ENCODE measurements at places on chromosomes 16 and 17. TPM values are rescaled to one million over a fixed set of nuclear protein-coding genes. Genes with fewer than 3 reads are reported as not detected.

DNA sequence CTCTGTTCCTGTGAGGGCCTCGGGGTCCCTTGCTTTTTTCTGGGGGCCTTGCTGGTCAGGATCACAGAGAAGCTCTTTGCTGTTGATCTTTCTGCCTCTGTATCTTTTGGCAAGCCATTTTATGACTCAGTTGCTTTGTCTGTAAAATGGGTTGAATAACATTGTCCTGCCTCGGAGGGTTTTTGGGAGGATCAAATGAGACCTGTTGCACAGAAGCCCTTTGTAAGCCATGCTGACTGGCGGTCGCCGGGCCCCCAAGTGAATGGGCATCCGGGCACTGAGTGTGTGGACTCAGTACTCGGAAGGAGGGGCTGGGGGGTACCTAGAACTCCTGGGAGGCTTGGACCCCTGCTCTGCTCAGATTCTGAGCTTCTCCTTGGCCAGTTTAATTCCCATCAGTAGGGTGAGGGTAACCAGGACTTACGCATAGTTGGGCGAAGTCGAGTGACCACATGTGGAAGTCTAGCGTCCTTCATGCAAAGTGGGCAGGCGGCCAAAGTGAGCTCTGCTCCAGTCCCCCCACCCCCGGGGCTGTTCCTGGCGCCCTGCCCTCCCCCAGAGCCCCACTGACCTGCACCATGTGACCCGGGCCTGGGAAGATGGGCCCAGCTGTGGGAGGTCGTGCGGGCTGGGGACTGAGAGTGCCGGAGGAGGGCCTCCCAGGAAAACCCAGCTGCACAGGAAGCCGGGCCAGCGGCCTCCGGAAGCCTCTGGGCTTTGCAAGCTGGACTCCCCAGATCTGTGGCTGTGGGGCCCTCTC, 284.0 kb downstream of the SEC14L1 start:
- DNase-seq, result peak; percentile 79
- H3K27me3 ChIP-seq, result no peaks in the 10 kb centered on the region
- H3K27ac ChIP-seq, result peak overlapping the region; percentile 94
- peaks cover 81% of the 10 kb centered on the region for H3K4me1 ChIP-seq
- peak overlapping the region; percentile 43 for H3K4me3 ChIP-seq

- no peak for DNase-seq
- H3K4me3 ChIP-seq, result no peak overlapping the region
- H3K27me3 ChIP-seq, result no peaks in the 10 kb centered on the region
- H3K4me1 ChIP-seq, result no peaks in the 10 kb centered on the region
- no peak overlapping the region for H3K27ac ChIP-seq
- no peaks in the 10 kb centered on the region for H3K36me3 ChIP-seq
These were observed 16.2 kb downstream of the KIF19 start for GRCh38 chr17:74342224-74342623.

DNA sequence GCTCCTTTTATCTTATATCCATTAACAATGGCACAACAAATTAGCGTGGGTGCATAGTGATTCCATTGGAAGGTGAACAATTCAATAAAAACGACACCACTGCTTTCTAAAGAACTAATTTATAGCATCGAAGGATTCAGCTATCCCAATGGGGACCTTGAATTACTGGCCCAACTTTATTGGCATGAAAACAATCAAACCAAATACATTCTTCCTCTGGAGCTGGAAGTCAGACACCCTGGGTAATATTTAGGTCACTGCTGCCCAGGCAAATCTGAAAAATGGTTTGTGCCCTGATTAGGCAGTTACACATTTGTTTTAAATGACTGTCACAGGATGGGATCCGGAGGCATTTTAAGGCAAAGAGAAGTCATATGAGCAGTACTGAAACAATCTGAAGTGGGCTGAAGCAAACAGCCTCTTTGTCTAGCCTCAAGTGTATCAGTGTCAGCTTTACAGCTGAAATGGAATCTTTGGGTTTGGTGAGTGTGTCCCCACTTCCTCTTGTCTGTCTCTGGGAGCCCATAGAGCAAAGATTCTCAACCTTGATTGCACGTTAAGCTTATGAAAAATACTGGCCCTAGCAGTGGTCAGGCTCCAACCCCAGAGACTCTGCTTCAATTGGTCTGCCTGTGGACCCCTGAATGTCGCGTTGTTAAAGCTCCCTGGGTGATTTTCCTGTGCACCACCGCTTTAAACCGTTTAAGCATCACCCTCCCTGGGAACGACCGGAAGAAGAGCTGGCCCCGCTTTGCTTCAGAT, 30.3 kb downstream of the CDK5R1 start:
- no peaks in the 10 kb centered on the region for H3K36me3 ChIP-seq
- H3K4me1 ChIP-seq, result no peaks in the 10 kb centered on the region
- H3K27ac ChIP-seq, result no peak overlapping the region
- DNase-seq, result no peak
- no peaks in the 10 kb centered on the region for H3K27me3 ChIP-seq
- H3K4me3 ChIP-seq, result no peak overlapping the region

- no peaks in the 10 kb centered on the region for H3K27me3 ChIP-seq
- peak overlapping the region; percentile 3 for H3K27ac ChIP-seq
- H3K36me3 ChIP-seq, result no peaks in the 10 kb centered on the region
- H3K4me3 ChIP-seq, result no peak overlapping the region
- H3K4me1 ChIP-seq, result no peaks in the 10 kb centered on the region
These were observed 2.3 kb upstream of the IL4R start for GRCh38 chr16:27311448-27311830.

GRCh38 chr16:80330150-80330549, 210.6 kb upstream of the DYNLRB2 start:
- H3K27me3 ChIP-seq, result no peaks in the 10 kb centered on the region
- H3K27ac ChIP-seq, result no peak overlapping the region
- no peaks in the 10 kb centered on the region for H3K36me3 ChIP-seq
- H3K4me1 ChIP-seq, result no peaks in the 10 kb centered on the region

DNA sequence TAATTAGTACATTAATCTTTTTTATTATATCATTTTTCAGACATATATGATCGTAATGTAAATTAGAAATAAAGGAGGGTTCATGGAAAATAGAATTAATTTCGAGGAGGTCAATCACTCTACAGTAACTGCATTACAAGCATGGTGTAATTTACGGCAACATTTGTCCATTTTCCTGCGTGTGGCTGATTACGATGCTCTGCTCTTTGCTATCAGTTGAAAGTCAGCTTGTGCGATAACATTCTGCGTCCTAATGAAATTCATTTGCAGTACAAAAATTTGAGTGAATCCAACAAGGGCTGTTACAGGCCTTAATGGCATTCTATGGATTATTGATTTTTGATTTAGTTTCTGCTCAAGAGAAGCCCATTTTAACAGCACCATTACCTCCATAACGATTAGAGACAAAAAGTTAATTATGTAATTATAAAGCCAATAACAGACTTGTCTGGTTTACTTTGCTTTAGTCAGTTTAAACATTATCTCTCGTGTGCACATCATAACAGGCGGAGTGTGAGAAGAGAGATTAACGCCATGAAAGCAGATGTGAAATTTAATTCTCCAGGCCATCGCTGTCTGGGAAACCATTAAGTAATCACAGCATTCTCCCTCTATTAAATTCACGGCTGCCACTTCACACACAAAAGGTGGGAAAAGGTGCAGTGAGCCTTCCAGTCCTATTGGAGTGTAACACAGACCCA, 256.4 kb upstream of the IRX3 start:
- no peaks in the 10 kb centered on the region for H3K4me1 ChIP-seq
- no peak overlapping the region for H3K4me3 ChIP-seq
- H3K27me3 ChIP-seq, result no peaks in the 10 kb centered on the region
- no peaks in the 10 kb centered on the region for H3K36me3 ChIP-seq
- H3K27ac ChIP-seq, result no peak overlapping the region

DNA sequence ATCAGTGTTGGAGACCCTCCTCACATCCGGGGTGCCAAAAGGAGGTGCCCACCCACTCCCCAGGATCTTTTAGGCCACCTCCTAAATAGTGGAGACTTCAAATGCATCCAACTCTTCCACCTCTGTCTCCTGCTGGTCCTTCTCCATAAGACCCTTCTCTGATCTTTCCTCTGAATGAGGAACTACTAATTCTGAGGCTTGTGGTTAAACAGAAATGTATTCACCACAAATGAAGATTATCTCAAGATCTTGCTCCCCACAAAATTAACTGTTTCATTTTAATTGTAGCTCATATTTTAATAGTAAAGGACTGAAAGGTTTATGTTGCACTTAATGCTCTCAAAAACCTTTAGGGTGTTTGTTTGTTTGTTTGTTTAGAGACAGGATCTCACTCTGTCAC, 34.1 kb downstream of the TLE7 start:
- H3K36me3 ChIP-seq, result no peaks in the 10 kb centered on the region
- no peaks in the 10 kb centered on the region for H3K27me3 ChIP-seq
- no peak for DNase-seq
- H3K4me3 ChIP-seq, result no peak overlapping the region
- H3K27ac ChIP-seq, result no peak overlapping the region
- H3K4me1 ChIP-seq, result no peaks in the 10 kb centered on the region

GRCh38 chr17:46831573-46832330, 13.3 kb upstream of the WNT3 start:
- no peak for DNase-seq
- no peaks in the 10 kb centered on the region for H3K36me3 ChIP-seq
- no peaks in the 10 kb centered on the region for H3K4me1 ChIP-seq
- H3K27ac ChIP-seq, result no peak overlapping the region

DNA sequence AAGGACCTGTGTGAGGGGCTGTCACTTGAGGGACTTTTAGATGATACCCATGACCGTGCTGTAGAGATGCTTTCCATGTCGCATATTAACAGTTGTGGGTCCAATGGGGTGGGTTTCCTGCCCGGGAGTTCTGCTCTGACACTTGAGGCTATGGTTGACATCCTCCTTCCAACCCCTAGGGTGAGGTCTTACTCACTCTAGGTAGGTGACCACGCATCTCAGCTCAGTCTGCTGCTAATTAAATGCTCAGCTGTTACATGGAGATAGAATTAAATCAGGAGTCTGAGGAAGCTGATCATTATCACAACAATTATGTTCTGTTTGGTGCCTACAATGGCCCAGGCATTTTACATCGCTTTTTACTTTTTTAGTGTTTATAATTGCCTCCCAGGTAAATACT, 40.2 kb downstream of the OSBPL7 start:
- peaks cover 5% of the 10 kb centered on the region for H3K27me3 ChIP-seq
- no peaks in the 10 kb centered on the region for H3K36me3 ChIP-seq
- no peak overlapping the region for H3K4me3 ChIP-seq
- no peak overlapping the region for H3K27ac ChIP-seq
- no peak for DNase-seq

GRCh38 chr17:58537266-58537665, 22.8 kb upstream of the MTMR4 start:
- no peaks in the 10 kb centered on the region for H3K27me3 ChIP-seq
- H3K36me3 ChIP-seq, result no peaks in the 10 kb centered on the region
- DNase-seq, result no peak

DNA sequence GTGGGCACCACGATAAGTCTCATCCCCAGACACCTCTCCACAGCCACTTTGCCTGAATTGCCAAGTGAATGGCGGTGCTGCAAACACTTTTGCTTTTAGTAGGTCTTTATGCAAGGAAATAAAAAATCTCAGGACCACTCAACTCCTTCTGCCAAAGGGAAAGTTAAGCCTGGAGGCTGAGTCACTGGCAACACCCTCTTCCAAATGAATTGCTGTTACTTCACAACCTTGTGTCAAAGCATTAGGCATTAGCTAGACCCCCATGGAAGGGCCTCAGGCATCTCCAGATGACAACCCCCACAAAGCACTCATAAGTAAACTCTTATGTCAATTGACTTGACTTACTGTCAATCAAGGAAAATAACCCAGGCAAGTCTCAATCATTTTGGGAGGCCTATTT, 43.0 kb downstream of the RNF112 start:
- no peak overlapping the region for H3K4me3 ChIP-seq
- H3K4me1 ChIP-seq, result no peaks in the 10 kb centered on the region
- H3K36me3 ChIP-seq, result no peaks in the 10 kb centered on the region
- H3K27ac ChIP-seq, result no peak overlapping the region

DNA sequence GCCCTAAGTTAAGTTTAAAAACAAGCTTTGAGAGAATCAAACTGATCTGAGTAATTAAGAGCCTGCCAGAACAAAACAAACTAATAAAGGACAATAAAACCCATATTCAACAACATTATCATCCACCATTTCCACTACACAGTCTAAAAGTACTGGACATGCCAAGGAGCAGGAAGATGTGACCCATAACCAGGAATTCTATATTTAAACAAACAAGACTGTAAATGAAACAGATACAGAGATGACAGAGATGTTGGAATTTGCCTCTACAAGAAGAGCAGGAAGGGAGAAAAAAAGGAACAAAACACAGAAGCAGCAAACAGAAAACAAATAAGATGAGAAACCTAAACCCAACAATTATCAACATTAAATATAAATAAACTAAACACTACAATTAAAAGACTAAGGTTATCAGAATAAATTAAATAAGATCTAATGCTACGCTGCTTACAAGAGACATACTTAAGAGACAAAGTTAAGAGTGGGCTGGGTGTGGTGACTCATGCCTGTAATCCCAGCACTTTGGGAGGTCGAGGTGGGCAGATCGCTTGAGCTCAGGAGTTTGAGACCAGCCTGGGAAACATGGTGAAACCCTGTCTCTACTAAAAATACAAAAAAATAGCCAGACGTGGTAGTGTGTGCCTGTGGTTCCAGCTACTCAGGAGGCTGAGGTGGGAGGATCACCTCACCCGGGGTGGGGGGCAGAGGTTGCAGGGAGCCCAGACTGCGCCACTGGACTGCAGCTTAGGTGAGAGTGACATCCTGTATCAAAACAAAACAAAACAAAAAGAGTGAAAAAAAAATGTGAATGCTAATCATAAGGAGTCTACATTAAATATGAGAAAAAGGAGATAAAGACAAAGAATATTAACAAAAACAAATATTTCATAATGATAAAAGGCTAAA, 50.6 kb downstream of the CREBBP start:
- H3K4me3 ChIP-seq, result no peak overlapping the region
- no peak for DNase-seq

DNA sequence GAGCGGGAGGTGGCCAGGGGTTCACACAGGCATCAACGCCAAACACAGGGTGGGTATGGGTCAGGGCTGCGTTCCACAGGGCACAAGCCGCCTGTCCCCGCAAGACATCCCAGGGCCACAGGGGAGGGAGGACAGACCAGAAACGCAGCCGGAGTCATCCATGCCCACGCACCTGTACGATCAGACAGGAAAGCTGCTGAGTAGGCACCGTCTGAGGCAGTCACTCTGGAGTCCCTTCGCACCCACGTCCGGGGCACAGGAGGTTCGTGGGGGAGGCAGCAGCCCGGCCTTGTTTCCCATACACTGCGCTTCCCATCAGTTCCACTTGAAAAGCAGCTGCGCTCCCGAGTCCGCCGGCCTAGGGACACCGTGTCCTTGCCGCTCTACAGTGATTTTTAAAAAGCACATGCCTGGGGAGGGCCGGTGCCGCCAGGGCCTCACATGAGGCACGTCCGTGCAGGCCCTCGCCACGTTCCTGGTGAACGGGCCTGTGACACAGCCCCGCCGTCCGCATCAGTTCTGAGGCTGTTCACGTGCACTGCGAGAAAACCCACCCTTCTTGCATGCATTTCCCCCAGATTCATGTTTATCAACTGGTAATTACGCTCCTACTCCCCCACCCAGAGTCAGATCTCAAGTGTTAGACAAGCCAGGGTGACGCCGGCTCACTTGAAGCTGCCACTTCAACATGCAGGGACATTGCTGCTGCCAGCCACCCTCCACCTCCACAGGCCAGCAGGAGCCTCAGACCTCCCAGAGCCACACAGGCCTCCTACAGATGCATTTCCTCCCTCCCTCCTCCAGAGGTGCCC, 34.8 kb downstream of the WDR45B start:
- no peak overlapping the region for H3K4me3 ChIP-seq
- no peaks in the 10 kb centered on the region for H3K27me3 ChIP-seq
- DNase-seq, result no peak
- H3K4me1 ChIP-seq, result no peaks in the 10 kb centered on the region

Gene UTS2R
- total RNA-seq, result not detected

Gene TOX3
- 6.9 TPM for total RNA-seq
